ENCODE measurements at places on chromosomes 16 and 17. TPM values are rescaled to one million over a fixed set of nuclear protein-coding genes. Genes with fewer than 3 reads are reported as not detected.

The SLC47A1 gene
- 20.1 TPM for total RNA-seq

The SBK1 gene
- total RNA-seq = 0.34 TPM

The FBXW10 gene
- 1.1 TPM for total RNA-seq

The RSKR gene
- total RNA-seq = 3.6 TPM

The HOXB7 gene
- 30.9 TPM for total RNA-seq

The ALDOA gene
- 1,572 TPM for total RNA-seq

The CCL14 gene
- total RNA-seq = not detected

The ZG16 gene
- not detected for total RNA-seq

The KRT33B gene
- not detected for total RNA-seq

The SMTNL2 gene
- total RNA-seq = 0.74 TPM

The PARD6A gene
- 2.5 TPM for total RNA-seq

The RBFOX1 gene
- not detected for total RNA-seq

The LDHD gene
- total RNA-seq = 0.82 TPM

The NMT1 gene
- total RNA-seq = 397 TPM

The ACSM3 gene
- 2.9 TPM for total RNA-seq

The NUP85 gene
- total RNA-seq = 105 TPM

The CCL7 gene
- 0.22 TPM for total RNA-seq

The RRAD gene
- total RNA-seq = 53.2 TPM

The RPAIN gene
- total RNA-seq = 30.9 TPM

The MYH13 gene
- 0.01 TPM for total RNA-seq

The MMP25 gene
- total RNA-seq = 1.3 TPM

The CDRT15L2 gene
- total RNA-seq = not detected

The CFAP119 gene
- 8.2 TPM for total RNA-seq

The CCL15 gene
- not detected for total RNA-seq

The PLA2G10 gene
- total RNA-seq = 0.33 TPM

The CNGB1 gene
- 0.08 TPM for total RNA-seq

The PRR35 gene
- 0.24 TPM for total RNA-seq
